Muscle of arm (tissue), 14 donors: ENCODE measurements at places on chromosomes 11 and 22. TPM values are rescaled to one million over a fixed set of nuclear protein-coding genes. Genes with fewer than 3 reads are reported as not detected.

The C11orf86 gene
- polyA plus RNA-seq, result not detected

The TRABD gene
- 16.6 TPM for polyA plus RNA-seq

The CEND1 gene
- polyA plus RNA-seq, result 0.13 TPM

The TMEM151A gene
- polyA plus RNA-seq, result not detected

The ZNF280B gene
- 6.9 TPM for polyA plus RNA-seq
